ENCODE measurements at places on chromosomes 11 and 22. TPM values are rescaled to one million over a fixed set of nuclear protein-coding genes. Genes with fewer than 3 reads are reported as not detected.

The PIK3IP1 gene
- total RNA-seq = 2.3 TPM

DNA sequence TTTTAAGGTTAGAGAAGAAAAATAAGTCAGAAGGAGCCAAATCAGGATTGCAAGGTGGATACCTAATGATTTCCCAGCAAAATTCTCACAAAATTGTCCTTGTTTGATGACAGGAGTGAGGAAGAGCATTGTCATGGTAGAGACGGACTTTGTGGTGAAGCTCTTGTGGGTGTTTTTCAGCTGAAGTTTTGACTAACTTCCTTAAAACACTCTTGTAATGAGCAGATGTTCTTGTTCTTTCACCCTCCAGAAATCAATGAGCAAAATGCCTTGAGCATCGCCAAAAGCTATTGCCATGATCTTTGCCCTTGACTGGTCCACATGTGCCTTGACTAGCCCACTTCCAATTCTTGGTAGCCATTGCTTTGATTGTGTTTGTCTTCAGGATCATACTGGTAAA, 20.0 kb downstream of the CALCB start:
- DNase-seq = no peak

DNA sequence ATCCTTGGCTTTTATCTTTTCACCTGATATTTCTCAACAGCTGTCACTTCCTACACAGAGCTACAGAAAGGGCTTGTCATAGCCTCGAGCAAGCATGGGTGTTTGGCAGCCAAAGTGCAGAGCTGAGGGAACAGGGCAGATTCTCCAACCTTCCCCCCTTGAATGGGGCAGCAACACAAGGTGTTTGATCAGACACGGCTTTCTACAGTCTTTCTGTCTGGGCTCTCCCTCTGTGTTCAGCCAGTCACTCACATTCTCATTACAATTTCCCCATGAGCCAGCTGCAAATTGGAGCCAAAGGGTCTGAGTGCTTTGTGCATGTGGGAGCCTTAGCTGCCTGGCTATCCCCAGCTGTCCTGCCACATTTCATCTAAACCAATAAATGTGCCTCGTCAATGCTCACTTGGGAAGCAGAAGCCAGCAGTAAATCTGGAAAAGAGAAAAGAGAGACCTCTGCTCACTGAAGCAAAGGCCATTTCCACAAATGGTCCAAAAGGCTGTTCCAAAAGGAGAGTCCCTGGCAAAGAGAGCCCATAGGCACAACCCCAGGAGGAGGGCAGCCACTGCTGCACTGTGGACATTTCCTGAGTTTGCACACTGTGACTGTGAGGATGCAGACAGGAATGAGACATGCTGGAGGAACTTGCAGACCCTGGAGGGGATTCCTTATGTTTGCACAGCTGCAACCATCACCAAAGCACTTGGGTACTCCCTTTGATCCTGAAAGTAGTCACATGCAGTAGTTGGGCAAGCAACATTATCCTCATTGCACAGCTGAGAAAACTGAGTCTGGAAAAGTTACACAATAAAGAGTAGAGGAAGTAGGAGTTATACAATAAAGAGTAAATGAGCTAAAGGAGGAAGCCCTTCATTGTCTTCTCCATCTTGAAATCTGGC, 186.8 kb downstream of the FAM181B start:
- no peak for DNase-seq

GRCh38 chr11:79414041-79414440, 26.8 kb downstream of the TENM4 start:
- DNase-seq = no peak

DNA sequence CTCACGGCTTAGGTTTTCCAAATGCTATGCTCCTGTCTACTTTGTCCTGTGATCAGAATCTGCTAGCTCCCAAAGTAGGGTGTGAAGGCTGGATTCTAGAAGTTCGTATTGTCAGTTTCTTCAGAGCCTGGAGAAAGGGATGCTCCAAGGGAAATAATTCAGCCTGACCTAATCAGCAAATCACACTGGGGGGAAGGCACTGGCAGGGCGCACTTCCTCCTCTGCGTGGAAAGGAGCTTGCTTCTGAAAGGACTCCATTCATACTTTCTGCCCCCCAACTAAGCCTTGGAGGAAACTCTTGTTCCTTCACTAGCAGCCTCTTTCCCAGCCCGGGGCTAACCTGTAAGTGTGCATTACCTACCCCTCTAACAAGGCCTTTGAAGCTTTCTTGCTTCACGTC, 165.9 kb downstream of the NAV2 start:
- DNase-seq = no peak

DNA sequence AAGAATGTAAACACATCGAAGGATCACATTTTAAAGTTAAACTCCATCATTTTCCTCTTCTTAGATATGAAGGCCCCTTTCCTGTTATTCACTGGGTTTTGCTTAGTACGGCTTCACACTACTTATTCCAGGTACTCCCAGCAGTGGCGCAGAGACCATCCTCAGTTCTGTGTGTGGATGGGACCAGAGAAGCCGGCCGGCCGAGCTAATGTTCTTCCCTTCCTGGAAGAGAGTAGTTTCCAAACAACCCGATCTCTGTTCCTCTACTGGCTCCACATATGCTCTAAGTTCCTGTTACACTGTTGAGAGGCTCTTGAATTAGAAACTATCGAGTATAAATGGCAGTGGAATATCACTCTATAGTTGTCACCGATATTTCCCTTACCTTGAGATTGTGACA, 684 bp upstream of the NFRKB start:
- no peak for DNase-seq

The DTX4 gene
- total RNA-seq = 129 TPM

- no peak for DNase-seq
Observed at GRCh38 chr22:26027341-26027740, 141.9 kb upstream of the SEZ6L start.

DNA sequence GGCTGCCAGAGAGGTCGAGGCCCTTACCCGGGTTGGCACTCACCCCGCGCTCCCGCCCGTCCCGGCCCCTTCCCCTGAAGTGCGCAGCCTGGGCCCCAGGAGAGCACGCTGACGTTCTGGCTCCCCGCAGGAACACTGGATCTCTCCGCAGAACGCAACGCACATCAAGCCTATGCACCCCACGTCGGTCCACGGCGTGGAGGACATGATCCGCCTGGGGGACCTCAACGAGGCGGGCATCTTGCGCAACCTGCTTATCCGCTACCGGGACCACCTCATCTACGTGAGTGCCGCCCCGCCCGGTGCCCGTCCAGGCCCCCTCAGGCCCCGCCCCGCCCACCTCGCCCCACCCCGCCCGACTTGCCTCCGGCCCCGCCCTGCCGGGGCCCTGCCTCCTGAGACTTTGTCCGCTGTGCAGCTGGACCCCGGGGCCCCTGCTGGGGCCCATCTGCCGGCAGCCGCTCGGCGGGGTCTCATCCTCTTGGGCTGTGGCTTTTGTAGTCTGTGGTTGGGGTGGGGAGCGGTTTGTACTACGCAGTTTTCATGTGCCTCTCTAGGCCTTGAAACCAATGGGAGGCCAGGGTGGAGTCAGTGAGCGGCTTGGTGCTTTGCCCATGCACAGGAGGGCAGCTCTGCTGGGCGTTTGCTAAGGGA, 19.7 kb downstream of the MYO7A start:
- DNase-seq = no peak

DNA sequence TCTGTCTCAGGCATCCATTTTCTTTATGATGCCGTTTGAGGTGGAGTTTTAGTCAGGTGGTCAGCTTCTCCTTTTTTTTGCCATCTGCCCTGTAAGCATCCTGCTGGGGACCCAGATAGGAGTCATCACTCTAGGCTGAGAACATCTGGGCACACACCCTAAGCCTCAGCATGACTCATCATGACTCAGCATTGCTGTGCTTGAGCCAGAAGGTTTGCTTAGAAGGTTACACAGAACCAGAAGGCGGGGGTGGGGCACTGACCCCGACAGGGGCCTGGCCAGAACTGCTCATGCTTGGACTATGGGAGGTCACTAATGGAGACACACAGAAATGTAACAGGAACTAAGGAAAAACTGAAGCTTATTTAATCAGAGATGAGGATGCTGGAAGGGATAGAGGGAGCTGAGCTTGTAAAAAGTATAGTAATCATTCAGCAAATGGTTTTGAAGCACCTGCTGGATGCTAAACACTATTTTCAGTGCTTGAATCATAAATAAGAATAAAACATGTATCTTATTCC, 10.9 kb upstream of the HBE1 start:
- no peak for DNase-seq
